ENCODE measurements at places on chromosomes 1 and 21.

GRCh38 chr1:25559031-25559430, 15.6 kb downstream of the LDLRAP1 start:
- no peak for DNase-seq

- DNase-seq, result no peak
Measured at GRCh38 chr1:209382231-209383100, 201.0 kb upstream of the CAMK1G start.

- peak; percentile 61 for DNase-seq
Measured at GRCh38 chr1:89821322-89822108, 683 bp downstream of the LRRC8D start.

GRCh38 chr1:154456631-154457030, 45.4 kb upstream of the TDRD10 start:
- peak; percentile 39 for DNase-seq

DNA sequence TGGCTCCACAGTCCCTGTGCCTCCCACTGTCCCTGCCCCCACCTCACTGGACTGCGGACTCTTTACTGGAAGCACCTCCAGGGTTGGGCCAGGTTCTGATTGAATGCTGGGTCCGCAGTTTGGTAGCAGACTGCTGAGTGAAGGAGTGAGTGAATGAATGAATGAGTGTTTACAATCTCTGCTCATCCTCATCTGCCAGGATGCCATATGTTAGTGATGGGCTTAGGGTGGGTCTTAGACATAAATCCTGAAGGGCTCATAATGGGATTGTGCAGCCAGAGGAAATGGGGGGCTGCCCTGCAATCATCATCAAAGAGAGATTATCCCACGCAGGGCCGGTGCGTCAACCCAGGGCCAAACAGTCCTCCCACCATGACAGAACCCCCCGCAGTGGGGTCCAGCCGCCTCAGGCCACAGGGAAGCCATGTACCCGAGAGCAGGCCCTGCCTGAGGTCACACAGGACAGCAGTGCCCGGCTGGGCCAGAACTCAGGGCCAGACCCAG, 26.1 kb downstream of the SLC1A7 start:
- no peak for DNase-seq

- DNase-seq, result no peak
Measured at GRCh38 chr1:147723691-147724323, 36.6 kb downstream of the GJA5 start.

GRCh38 chr1:159014851-159015250, 5.1 kb downstream of the IFI16 start:
- no peak for DNase-seq

DNA sequence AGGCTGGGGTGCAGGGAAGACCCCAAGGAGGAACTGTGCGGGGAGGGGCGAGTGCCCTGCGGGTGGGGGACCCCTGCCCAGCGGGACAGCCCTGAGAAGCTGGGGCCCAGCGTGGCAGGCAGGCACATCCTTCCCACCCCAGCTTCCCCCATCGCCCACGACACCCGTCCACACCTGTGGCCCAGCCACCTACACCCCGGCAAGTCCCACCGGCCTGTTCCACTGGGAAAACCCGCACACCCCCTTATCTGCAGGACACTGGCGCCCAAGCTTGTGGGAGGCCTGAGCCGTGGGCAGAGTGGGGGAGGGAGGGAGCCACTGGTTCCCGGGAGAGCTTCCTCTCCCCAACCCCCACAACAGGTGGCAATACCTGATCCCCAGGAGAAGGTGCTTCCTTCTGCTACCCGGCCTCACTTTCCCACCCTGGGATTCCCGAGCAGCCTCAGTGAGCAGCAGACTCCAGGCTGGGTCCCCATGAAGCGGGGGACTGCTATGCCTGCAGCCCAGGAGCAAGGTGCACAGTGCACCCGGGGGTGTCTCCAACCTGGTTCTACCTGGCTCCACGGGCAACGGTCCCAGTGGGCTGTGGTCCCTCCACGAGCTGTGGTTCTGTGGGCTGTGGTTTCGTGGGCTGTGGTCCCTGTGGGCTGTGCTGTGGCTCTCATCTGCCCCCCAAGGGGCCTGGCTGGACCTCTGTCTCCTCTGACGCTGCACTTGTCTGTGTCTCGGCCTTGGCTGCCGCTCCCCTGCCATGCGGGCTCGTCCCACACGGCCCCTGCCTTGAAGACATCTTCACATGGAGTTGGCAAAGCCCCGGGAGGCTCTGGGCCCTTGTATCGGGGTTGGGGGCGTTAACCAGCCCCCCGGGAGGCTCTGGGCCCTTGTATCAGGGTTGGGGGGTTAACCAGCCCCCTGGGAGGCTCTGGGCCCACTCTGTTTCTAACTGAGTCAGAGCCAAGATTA, 37.8 kb upstream of the POFUT2 start:
- DNase-seq, result no peak

GRCh38 chr1:231216498-231216897, 24.5 kb upstream of the GNPAT start:
- DNase-seq, result no peak

DNA sequence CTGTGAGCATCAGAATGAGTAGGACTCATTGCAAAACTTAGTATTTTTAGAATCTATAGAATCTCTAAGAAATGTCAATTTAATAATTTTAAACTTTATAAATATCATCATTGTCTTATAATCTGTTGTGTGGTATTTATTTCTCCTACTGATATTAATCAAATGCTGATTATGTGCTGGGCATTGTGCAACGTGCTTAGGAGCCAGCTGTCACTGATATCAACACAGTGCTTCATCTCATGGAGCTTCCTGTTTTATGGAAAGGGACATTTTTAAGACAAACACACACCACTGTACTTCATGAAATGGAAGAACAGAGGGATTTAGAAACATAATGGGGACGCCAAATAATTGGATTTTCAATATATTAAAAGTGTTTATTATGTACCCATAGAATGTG, 737.9 kb upstream of the TMPRSS15 start:
- no peak for DNase-seq
